Motor neuron (in vitro differentiated cells): ENCODE measurements at places on chromosomes 7 and 10.

DNA sequence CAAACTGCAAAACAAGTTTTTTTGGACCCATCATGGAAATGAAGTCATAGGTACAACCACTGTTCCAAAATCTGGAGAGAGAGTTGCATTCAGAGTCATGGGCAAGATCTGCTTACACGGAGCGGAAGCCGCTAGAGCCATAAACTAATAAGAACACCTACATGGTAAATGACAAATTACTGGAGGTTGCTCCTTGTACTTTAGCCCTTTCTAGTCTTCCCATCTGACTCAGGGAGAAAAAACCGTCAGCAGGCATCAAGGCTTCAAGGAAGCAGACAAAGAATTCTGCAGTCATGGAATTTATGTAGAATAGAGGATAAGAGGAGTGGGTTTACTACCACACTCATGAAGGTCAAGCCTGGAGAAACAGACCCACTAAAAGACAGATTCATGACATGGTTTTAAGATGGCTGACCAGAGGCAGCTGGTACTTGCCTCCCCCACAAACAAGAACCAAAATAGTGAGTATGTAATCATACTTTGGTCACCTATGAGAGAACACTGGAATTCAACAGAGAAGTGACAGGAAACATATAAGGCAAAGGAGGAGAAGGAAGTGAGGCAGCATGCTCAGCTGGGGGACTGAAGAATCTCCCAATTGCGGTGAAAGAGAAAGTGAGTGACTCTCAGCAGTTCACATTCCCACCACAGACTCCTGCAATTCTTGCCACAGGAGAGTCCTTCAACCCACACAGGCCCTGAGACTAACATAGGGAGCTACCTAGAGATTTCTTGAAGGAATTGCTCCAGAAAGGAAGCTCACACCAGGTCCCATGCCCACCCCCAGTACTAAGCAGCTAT, 42.4 kb upstream of the ASAH2 start:
- ATAC-seq = no peak

DNA sequence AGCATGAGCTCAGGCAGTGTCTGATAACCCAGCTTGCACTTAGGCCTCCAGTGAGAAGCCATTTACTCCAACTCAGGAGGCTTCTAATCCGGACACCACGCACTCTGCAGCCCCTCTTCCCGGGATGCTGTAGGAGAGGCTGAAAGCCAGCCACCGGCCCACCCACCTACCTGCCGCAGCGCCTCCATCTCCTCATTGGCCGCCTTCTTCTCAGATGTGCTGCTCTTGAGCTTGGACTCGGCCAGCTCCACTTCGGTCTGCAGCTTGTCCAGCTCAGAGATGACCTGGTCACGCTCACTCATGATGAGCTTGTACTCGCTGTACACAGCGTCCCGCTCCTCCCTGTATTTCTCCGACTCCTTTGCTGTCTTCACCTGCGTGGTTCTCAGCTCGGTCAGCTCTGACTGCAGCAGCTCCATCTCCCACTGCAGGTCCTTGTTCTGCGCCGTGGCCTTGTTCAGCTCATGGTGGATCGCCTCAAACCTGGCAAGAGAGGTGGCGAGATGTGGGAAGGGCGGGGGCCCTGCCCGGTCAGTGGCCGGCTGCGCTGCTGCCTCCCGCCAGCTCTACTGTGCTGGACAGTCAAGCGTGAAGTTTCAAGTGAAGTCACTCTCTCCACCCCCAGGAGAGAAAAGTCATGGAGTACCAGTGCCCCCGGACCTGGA, 84.7 kb downstream of the DLG5 start:
- no peak for ATAC-seq

GRCh38 chr10:106577266-106577665, 587.2 kb downstream of the SORCS1 start:
- ATAC-seq = no peak

DNA sequence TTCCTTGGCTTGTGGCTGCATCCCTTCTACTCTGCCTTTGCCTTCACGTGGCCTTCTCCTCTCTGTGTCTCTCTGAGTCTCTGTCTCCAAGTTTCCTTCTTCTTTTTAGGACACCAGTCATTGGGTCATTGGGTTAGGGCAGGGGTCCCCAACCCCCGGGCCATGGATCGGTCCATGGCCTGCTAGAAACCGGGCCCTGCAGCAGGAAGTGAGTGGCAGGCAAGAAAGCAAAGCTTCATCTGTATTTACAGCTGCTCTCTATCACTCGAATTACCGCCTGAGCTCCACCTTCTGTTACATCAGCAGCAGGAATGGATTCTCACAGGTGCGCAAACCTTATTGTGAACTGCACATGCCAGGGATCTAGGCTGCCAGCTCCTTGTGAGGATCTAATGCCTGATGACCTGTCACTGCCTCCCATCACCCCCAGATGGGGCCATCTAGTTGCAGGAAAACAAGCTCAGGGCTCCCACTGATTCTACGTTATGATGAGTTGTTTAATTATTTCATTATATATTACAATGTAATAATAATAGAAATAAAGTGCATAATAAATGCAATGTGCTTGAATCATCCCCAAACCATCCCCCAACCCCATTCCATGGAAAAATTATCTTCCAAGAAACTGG, 47.9 kb upstream of the DOCK1 start:
- ATAC-seq = no peak
